GM12891 (cell line): ENCODE measurements at places on chromosomes 6 and 20.

DNA sequence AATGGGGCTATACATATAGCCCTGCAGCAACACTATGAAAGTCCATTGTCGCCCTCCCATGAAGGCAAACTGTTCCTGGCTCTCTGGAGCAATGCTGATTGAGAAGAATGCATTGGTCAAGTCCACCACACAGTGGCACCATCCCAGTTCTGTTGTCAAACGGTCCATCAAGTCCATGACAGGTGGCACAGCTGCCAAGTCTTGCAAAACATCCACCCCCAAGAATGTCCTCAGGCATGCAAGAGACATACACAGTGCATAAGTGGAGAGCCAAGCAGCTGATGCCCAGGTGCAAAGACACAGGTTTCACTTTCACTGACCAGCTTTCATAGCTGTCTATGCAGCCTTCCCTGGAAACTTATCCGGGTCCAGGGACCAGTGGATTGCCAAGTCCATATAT lies 17.5 kb downstream of the ZNF391 start:
- no peak for DNase-seq

DNA sequence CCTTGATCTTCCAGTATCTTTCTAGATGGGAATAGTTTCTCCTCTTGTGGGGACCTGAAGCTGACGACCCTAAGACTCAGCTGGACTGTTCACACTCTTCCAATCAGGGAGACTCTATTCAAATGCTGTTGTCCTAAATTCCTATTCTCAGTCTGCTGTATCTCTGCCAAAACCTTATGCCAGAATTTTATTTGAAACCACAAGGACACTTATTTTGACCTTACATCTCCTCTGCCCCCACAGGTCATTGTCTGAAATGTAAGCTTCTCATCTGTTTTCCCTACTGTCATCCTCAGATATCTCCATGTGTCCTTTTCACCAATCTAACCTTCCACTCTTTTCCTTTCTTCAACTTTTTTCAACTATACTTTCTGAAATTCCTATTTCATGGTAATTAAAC lies 289.5 kb upstream of the SGK1 start:
- DNase-seq, result no peak

- no peak for DNase-seq
Measured at GRCh38 chr20:63215101-63216040, 560 bp downstream of the YTHDF1 start.

DNA sequence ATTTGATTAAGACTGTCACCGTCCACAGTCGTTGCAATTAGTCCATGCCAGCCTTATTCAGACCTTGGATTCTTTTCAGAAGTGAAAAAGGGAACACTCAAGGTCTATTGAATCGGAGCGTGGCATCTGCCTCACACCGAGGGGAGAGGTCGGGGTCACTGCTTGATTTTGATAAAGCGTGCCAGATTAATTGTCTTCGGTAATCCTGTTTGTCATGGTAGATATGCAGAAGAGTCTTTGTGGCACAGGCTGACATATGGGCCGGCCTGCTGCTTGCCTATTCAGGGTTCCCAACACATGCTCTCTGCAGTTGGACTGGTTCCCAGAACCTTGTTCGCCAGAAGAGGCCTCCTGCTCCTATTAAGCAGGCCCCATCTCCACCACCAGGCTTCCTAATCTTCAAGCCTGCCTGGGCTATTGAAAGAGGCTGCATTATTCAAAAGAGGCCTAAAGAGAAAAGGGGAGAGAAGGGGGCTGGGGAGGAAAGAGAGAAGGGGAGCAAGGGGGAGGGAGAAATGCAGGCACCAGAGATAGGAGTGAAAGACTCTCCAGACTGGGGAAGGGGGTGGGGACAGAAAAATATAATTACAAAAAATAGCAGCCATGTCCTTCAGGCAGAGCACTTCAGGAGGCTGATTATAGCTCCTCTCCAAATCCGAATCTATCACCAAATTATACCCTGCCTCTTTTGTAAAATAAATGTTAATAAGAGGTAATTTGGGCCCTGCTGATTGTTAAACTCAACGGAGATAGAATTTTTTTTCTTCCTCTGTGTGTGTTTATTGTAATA lies 611.3 kb downstream of the HDGFL1 start:
- DNase-seq, result no peak

- DNase-seq, result no peak
Measured at GRCh38 chr6:41967312-41968287, 26.0 kb upstream of the CCND3 start.

DNA sequence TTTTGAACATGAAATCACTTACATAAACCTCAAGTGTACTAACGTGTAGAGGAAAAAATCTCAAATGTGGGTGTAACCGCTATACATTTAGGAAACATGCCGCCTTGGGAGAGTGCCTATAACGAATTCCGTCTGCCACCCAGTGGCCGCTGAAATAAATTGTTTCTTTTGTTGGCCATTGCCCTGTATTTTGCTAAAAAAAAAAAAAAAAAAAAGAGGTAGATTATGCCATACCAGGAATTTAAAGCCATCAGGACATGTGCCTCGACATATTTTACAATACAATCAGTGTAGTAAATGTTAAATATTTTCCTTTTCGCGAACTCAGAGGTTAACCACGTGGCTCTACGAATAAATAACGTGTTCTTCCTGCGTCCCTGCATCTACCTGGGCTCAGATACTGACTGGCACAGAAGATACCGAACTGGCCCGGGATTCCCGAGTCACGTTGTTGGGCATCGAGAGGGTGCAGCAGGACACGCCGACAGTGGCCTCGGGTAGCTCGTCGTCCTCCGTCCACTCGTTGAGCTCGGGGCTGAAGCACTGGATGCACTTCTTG lies 14.3 kb downstream of the KLHL31 start:
- no peak for DNase-seq

GRCh38 chr20:3680701-3681351 lies 984 bp downstream of the ADAM33 start:
- DNase-seq, result no peak
